GDM1 (cell line): ENCODE measurements at places on chromosomes 6 and 20.
A peak's percentile ranks its signal among the peaks of the same experiment; 100 is the strongest.

- DNase-seq = no peak
These were observed 6.0 kb downstream of the PPIL6 start for GRCh38 chr6:109434456-109434855.

GRCh38 chr6:13908955-13909381, 15.8 kb upstream of the RNF182 start:
- DNase-seq = peak; percentile 20

- DNase-seq = no peak
These were observed 29.0 kb downstream of the KCNG1 start for GRCh38 chr20:50993876-50994275.

- DNase-seq = no peak
These were observed 449.7 kb downstream of the CDC5L start for GRCh38 chr6:44837255-44837654.

DNA sequence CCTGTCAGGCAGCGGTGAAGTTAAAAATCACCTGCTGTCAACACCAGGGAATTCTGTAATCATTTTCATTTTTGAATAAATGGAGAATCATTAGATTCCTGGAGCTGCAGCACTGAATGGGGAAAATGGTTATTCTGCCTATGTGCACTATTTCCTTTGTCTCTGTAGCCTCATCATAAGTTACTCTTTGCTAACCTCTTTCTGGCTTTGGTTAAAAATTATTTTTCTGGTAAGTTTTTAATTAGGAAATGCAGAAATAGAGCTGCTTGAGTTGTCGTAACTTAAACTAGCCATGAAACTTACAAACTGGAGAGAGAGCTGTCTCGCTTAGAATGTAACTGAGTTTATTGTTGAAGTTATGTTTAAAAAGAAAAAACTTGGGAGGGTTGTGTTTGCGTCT, 28.8 kb downstream of the ZFAND3 start:
- no peak for DNase-seq
